ENCODE measurements at places on chromosomes 2 and 18.

DNA sequence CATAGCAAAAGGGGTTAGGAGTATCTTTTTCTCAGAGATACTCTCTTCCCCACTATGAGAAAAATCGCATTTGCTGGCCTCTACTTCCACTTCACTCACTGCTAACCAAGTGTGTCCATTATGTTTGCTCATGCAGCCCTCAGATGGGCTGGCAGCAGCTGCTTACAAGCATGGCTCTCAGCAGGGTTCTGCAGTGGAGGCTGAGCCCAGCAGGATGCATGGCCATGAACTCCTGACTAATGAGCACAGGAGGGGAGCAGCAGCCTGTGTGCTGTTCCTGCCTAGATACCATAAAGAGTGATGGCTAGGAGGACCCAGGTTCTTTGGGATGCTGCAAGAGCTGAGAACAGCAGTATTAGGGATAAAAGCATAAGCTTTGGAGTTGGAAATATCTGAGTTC is 316.9 kb upstream of the THSD7B start:
- no peak for DNase-seq

DNA sequence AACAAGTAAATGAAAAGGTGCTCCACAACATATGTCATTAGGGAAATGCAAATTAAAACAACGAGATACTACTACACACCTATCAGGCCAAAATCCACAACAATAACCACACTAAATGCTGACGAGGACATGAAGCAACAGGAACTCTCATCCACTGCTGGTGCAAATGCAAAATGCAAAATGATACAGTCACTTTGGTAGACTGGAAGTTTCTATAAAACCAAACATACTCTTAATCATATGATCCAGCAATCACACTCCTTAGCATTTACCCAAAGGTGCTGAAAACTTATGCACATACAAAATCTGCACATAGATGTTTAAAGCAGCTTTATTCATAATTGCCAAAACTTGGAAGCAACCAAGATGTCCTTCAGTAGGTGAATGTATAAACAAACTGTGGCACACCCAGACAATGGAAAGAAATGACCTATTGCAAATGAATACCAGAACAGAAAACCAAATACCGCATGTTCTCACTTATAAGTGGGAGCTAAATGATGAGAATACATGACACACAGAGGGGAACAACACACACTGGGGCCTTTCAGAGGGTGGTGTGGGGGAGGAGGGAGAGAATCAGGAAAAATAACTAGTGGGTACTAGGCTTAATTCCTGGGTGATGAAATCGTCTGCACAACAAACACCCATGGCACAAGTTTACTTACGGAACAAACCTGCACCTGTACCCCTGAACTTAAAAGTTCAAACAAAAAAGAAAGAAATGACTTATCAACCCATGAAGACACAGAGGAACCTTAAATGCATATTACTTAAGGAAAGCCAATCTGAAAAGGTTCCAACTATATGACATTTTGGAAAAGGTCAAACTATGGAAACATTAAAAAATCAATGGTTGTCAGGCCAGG is 80.4 kb downstream of the ASXL2 start:
- no peak for DNase-seq

DNA sequence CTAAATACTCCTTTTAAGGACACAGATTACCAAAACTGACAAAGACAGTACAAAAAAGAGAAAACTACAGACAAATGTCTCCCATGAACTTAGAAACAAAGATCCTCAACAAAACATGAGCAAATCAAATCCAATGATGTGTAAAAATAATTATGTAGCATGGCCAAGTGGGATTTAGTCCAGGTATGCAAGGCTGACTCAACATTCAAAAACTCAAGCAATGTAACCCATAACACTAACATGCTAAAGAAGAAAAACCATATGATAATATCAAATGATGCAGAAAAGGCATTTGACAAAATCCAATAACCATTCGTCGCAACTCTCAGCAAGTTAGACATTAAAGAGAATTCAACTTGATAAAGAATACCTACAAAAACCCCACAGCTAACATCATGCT is 239.0 kb upstream of the KLHL29 start:
- DNase-seq, result peak; percentile 16

GRCh38 chr18:54983041-54983686 is 23.9 kb upstream of the CCDC68 start:
- DNase-seq, result peak; percentile 44

DNA sequence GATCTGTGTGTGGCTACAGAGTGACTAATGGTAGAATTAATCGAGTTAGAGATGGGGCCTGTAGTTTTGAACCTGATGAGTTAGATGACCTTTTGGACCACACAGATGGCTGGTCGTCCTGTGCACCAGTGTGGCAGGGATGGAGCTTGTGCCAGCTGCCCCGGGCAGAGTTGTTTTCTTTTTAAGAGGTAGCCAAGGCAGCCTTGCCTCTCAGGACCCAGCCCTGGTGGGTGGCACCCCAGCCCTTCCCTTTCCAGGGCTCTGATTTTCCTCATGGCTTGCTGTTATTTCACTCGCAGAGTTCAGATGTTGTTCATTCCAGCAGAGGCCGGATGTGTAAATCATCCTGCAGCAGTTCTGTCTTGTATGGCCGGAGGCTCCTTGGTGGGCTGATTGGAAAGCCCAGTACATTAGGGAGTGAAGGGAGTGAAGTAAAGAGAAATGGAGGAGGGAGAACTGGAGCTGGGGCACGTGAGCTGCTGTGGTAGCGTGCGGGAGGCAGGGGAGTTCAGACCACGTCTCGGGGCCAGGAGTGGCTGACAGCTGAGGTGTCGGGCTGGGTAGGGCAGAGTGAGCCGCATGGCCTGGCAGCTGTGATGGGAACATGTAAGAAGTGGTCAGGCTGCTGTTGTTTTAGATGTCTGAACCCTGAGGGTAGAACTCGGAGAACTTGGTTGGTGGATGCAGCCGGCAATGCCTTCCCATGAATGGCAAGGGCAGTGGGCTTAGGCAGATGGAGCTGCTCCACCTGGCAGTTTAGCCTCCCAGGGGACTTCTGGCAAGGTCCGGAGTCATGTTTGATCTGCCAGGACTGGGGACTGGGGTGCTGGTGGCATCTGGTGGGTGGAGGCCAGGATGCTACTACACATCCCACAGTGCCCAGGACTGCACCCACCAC is 28.8 kb downstream of the ASAP2 start:
- peak; percentile 80 for DNase-seq

DNA sequence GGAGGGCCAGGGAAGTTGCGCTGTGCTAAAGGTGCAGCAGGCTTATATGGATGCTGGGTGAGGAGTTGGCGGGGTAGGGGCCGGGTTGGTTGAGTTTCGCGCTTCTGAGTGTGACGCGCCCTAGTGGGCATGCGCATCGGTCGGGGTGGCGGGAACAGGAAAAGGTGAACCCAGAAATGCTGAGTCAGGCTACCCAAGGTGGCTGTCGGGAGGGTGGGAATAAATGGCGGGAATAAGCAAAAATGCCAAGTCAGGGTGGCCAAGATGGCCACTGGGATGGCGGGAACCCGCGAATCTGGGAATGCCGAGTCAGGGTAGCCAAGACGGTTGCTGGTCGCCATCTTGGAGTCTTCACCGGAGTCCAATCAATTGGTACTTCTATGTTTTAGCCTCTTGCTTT is 580.0 kb downstream of the SUCLG1 start:
- DNase-seq, result no peak

DNA sequence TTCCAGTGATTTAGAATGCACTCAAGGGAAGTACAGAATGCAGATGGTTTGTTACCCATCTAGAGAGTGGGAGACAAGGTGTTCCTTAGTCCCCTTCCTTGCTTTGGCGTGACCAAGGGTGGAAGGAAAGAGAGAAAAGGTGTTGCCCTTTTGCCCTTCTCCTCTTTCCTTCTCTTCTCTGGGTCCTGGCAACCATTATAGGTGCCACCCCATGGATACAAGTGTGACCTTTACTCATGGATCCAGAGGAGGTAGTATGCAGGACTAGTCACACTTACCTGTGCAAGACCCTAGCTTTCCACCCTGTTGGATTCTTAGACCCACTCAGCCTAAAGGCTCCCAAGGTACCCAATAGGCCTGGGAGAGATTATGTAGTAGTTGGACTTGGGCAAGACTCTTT is 11.6 kb upstream of the RBFA start:
- no peak for DNase-seq
